ENCODE measurements at places on chromosomes 1 and 21.

DNA sequence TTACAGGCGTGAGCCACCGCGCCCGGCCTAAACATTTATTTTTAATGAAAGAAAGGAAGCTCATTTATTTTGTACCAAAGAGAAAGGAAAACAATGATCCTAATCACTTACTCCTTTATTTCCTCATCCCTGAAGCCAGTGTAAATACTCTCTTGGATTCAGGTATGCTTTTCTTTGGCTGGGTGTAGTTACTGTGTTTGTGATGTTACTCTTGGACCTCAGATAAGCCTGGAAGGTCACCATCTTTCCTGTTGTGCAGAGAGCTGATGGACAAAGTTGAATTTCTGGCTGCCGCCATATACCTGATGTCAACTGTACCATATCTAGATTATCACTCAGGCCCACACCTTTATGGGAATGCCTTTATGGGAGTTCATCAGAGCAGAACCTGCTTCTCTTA lies 35.4 kb upstream of the FOXE3 start:
- no peak for DNase-seq

DNA sequence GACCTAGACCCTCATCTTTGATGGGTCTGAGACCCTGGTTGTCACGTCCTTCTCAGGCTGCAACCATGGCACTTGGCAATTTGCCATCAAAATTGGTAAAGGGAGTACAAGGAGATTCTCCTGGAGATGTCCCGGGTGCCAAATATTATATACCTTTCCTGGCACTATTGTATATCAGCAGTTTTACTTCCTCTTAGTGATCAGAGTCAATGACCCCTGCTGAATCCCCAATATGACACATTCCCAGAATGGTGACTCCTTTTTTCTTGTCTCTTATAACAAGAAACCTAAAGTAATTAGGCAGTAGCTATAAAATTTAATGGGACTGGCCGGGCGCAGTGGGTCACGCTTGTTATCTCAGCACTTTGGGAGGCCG lies 39.6 kb upstream of the CDC42BPA start:
- DNase-seq: no peak

- peak; percentile 47 for DNase-seq
These were observed 271.0 kb downstream of the TRABD2B start for GRCh38 chr1:47725992-47726855.

GRCh38 chr1:98929437-98929836 lies 75.2 kb downstream of the PLPPR5 start:
- DNase-seq: no peak

GRCh38 chr1:39960431-39960958 lies 5.5 kb downstream of the MFSD2A start:
- peak; percentile 87 for DNase-seq

DNA sequence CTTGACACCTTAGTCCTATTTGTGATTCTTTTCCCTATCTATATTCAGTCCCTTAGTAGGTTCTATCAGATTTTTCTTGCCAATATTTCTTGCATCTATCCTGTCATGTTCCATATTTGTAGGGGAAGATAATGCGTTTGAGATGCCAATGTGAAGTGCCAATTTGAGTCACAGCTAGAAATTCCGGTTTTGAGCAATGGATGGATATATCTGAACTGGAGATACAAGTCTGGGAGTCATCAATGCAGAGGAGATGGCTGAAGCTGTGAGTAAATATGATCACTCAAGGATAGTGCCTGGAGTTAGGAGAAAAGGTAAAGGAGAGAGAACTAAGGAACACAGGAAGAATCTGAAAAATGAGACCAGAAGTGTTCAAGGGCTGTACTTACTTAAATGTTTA lies 93.8 kb downstream of the COQ8A start:
- no peak for DNase-seq

GRCh38 chr1:235917267-235917811 lies 50.6 kb upstream of the LYST start:
- peak; percentile 95 for DNase-seq

- no peak for DNase-seq
These were observed 96.4 kb downstream of the GLIS1 start for GRCh38 chr1:53642607-53643006.

DNA sequence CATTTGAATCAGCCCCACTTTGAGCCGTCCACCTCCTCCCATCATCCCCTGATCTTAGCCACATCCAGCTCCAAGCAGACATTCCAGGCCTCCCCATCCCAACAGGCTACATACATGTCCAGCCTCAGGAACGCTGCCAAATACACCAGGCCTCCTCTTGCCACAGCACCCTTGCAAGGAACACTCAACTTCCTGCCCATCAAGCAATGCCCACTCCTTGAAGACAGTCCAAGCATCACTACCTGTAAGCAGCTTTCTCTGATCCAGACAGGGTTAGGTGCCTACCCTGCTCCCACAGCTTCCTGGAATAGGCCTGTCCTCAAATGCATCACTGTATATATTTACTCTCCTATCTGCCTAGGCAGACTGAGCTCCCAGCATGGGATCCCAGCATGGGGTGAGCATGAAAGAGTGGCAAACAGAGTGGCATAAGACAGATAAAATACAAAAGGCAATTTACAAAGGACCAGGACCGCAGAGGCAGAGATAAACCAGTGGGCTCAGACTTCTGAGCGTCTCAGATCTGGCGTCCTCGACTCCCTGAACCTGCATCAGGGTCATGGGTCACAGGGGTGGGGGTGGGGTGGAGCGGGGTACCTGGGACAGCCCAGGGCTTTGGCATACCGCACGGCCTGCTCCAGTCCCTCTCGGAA lies 816 bp downstream of the HYI start:
- DNase-seq: no peak

- no peak for DNase-seq
These were observed 8.3 kb downstream of the TNNT2 start for GRCh38 chr1:201369209-201369608.

DNA sequence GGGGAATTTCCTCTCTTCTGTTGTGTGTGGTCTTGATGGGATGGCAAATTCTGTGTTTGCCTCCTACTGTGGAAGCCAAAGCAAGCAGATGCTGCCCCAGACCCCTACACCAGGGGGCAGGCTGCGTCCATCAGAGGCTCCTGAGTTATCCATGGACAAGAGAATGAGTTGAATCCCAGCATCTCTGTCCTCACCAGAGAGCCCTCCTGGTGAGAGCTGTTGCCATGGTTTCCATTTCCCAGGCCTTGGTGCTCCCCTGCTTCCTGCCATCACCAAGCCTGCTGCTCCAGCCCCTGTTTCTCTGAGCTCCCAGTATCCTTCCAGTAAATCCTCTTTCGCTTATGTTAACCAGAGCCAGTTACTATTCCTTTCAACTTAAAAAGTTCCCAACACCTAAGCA lies 20.4 kb upstream of the GNG12 start:
- peak; percentile 29 for DNase-seq

GRCh38 chr1:236311040-236311439 lies 29.3 kb upstream of the ERO1B start:
- no peak for DNase-seq

- no peak for DNase-seq
These were observed 25.8 kb upstream of the LSS start for GRCh38 chr21:46254208-46254975.

- no peak for DNase-seq
These were observed 13.5 kb upstream of the BCL10 start for GRCh38 chr1:85289848-85290335.
